ENCODE measurements at places on chromosomes 7 and 10.

- DNase-seq, result no peak
Observed at GRCh38 chr10:68900427-68901104, 549 bp upstream of the DDX50 start.

DNA sequence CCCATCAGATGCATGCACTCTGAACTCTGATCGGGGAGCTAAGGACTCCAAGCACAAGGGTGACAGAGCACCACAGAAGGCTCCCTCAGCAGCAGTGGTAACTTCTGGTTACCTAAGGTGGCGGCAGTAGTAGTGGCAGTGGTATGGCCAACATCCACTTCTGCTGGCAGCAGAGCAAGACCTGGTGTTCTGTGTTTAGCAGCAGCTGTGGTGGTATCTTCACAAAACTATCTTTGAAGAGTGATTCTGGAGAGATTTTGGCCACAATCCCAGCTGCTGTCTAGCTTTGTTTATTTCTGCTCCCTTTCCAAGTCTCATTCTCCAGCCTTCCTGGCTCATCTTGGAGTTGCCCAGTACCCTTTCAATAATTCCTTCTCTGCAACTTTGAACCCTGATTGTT, 102.4 kb upstream of the LRGUK start:
- DNase-seq, result peak; percentile 8

GRCh38 chr10:15540727-15541126, 169.6 kb upstream of the FAM171A1 start:
- DNase-seq, result no peak

DNA sequence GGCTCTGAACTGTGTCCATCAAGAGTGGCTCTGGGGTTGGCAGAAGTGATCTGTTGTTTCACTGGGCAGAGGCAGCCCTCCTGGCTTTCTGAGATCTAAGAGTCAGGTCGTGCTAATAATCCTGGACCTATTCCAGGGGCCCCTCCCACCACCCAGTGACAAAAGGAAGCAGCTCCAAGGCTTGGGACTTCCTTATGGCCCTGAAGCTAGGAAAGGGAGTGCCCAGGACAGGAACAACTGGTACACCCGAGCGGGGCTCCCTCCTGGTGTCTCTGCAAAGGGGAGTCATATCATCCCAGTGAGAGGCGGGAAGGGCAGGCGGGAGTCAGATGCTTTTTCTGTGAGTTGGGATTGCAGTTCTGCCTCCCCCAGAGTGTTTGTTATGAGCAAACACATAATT, 32.3 kb downstream of the RPS24 start:
- DNase-seq, result no peak

- DNase-seq, result no peak
Observed at GRCh38 chr10:58820386-58820785, 307.7 kb downstream of the BICC1 start.
